NCI-H187 (cell line): ENCODE measurements at places on chromosomes 5 and 9.

DNA sequence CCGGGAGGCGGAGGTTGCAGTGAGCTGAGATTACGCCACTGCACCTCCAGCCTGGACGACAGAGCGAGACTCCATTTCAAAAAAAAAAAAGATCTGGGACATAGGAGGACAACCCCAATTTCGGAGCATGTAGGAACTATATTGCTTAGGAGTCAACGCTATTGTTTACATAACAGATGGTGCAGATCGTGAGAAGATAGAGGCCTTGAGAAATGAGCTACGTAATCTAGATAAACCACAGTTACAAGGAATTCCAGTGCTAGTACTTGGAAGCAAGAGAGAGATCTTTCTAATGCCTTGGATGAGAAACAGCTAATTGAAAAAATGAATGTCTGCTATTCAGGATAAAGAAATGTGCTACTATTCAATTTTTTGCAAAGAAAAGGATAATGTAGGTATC, 20.3 kb downstream of the TBC1D2 start:
- no peak for DNase-seq

DNA sequence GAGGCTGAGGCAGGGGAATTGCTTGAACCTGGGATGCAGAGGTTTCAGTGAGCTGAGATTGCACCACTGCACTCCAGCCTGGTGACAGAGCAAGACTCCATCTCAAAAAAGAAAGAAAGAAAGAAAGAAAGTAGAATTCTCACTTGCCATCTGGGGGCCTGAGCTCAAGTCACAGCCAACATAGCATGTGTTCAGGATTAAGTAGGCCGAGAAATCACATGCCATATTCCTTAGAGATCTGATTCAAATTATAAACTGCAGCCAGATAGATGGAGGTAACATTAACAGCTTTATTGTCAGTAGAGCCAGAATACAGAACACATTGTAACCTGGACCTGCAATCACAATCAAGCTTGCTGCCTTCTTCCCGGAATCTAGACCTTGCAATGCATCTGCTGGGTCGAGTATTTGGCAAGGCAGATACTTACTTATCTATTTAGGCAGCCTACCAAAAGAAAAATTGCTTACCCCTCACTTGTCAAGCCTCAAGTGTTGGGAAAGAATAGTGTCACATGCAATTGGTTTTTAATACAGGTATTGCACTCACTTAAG, 173.7 kb downstream of the CPLANE1 start:
- DNase-seq: no peak

GRCh38 chr9:95058795-95059386, 258.6 kb downstream of the FANCC start:
- DNase-seq: no peak

GRCh38 chr9:108444400-108445358, 411.1 kb downstream of the ACTL7B start:
- no peak for DNase-seq

- DNase-seq: no peak
Observed at GRCh38 chr5:176774216-176775171, 35.9 kb upstream of the UNC5A start.

DNA sequence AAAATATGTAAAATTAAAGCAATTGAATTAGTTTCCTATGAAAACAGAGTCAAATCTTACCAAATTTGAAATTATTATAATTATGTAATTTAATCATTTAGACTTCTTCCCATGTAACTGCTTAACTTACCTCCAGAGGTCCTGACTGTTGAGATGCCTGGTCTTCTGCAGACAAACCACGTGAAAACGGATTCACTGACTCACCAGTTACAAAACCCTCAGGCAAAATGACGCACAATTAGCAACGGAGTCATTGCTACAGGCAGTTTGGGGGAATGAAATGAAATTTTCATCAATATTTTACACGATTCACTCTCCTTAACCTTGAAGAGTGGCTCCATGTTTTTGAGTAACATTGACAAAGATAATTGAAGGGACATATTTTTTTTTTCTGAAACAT, 460.8 kb downstream of the MTRR start:
- no peak for DNase-seq
